ENCODE measurements at places on chromosomes 12 and 14.

GRCh38 chr12:108635201-108635996 is 1.7 kb upstream of the SELPLG start:
- DNase-seq = no peak

DNA sequence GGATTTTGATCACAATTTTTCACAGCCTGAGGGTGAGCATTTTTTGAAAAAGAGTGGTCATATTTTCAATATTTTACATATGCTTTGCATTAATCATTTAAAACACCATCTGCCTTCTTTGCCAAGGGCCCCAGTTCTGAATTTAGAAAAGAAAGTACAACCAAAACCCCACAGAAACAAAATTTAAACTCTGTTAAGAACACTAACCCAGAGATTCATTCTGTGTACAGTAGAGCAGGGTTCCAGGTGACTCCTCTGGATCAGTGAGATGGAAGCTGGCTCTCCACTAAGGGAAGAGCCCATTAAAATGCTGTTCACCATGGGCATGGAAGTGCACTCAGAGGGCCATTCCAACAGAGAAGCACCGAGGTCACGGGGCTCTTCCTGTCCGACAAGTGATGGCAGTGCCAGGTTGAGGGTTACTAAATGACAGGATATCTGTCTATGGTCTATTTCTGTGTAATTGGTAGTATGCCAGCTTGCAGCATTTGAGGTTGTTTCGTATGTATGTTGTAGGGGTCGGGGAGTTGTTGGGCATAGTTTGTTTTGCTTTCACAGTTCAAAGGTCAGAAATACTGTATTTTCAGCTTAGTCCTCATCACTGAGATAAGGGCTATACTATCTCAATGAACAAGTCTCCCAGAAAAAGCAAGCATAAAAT is 95.9 kb downstream of the SLC35F4 start:
- no peak for DNase-seq

DNA sequence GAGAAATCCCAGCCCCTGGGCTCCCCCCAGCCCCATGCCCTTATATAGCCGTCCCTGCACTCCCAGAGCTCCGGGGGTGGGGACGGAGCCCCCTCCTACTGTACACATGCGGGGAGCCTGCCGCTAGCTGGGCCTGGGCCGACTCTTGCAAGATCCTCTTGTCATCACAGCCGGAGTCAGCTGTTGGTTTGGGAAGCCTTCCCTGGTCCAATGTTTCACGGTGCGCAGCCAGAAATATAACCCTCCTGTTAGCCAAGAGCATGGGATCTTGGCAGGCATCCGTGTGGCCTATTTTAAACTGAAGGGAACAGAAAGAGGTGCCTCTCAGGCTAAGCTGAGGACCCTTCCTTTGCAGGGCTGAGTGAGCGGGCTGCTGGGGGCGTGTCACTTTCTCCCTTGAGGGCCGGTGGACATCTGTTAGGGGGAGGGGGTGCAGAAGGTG is 175.3 kb downstream of the TSPAN9 start:
- peak; percentile 91 for DNase-seq

DNA sequence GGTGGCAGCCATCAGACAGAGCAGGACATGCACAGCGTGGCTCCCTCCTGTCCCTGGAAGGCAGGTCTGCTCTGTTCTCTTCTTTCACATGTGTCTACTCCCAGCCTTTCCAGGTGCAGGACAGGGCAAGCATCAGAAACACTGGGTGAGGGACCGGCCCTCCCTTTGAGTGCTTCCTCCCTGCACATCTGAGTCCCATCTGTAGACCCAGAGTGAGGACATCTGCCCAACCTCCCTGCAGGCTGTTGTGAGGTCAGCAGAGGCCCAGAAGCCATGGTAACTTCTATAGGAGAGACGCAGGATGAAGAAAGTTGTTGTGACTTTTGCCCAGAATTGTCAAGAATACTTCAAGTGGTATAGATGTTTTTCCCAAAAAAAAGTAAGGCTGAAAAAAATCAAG is 282.7 kb downstream of the CACNA1C start:
- no peak for DNase-seq

GRCh38 chr12:121802485-121802842 is 1.3 kb upstream of the SETD1B start:
- DNase-seq = no peak

DNA sequence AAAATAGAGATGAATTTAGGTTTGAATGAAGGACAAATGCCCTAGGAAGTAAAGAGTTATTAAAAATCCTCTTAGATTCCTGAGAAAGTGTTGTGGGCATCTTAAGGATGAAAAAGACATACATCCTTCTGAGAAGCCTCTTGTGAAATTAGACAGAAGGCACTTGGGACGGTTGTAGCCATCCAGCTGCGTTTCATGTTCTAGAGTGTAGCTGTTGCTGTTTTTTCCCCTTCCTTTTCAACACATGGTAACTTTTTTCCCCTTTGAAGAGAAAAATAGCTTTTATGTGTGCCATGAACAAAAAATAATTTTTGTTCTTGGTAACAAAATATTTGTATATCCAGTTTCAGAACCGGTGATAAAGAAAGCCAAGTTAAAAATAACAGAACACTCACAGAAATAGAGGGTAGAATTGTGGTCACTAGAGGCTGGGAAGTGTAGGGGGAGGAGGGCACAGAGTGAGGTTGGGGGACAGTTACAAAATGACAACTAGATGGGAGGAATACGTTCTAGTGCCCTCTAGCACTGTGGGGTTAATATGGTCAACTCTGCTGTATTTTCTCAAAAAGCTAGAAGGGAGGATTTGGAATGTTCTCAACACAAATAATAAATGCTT is 58.4 kb downstream of the PTHLH start:
- DNase-seq = no peak

DNA sequence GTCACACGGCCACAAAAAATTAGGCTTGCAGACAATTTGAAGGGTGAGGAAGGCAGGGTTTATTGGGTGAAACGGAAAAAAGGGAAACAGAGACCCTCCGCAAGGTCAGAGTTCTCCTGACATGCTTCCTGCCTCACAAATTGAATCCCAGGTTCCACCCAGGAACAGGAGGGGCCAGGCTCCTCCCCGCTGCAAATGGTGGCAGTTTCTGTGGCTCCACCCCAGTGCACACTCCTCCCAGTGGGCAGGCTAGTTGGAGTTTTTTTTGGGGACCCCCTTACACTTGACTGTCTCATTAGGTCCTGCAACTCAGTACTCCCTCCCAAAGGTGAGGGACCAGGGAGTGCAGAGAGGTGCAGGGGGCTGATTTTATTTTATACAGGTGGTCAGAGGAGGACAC is 39.4 kb upstream of the PPP1CC start:
- no peak for DNase-seq

DNA sequence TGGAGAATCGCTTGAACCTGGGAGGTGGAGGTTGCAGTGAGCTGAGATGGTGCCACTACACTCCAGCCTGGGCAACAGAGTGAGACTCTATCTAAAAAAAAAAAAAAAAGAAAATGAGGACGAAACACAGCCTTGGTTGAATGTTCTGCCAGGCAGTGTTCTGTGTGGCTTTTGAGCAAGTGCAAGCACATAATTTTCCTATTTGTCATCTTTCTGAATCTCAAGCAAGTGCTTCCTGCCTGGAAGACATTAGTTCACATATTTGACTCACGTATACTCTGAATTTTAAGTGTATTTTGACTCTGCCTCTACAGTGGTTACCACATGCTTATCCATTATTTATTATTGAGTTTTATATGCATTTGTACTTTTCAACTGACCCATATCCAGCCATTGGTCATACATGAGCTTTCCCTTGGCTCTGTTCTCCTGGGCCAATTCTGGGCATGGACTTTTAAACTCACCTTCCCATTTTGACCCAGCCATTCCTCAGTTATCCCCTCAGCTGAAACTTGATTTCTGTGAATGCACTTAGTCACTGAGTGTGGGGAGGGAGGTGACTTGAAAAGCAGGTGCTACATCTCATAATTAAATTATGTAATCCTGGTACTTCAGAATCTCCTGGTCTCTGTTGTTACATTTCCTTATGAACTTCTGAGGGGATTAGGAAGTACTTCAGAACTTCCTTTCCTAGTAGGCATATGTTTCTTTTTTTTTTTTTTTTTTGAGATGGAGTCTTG is 8.1 kb downstream of the OR10G2 start:
- no peak for DNase-seq

GRCh38 chr12:51011955-51012354 is 14.2 kb downstream of the SLC11A2 start:
- DNase-seq = no peak

DNA sequence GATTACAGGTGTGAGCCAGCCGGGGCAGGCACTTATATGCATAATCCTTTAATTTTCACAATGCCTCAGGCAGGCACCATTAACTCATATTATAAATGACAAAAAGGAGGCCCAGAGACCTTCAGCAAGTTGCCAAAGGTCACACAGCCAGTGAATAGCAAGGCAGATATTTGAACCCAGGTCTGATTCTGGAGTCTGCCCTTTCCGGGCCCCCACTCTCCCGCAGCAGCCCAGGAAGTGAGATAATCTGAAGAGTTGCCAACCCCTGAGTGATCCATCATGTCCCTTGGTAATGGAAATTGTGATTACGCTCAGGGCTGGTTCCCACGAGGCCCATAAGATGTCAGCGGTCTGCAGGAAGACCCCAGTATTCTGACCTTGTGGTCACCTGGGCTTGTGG is 95.3 kb upstream of the MED13L start:
- no peak for DNase-seq

DNA sequence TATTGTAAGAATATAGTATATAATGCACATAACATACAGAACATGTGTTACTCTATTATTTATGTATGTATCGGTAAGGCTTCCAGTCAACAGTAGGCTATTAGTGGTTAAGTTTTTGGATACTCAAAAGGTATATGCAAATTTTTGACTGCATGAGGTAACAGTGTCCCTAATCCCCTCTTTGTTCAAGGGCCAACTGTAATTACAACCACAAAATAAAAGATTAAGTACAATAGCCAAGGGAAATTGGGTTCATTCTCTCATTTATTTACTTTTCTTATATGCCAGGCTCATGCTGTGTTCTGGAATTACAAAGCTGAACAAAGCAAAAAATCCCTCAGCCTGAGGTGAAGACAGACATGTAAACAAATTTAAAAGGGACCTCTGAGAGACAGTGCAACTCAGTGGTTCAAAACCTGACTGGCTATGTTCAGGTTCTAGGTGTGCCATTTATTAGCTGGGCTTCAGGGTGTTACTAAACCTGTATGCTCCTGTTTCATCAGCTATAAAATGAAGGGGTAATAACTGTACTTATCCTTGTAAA is 43.4 kb upstream of the TSPAN8 start:
- DNase-seq = no peak

DNA sequence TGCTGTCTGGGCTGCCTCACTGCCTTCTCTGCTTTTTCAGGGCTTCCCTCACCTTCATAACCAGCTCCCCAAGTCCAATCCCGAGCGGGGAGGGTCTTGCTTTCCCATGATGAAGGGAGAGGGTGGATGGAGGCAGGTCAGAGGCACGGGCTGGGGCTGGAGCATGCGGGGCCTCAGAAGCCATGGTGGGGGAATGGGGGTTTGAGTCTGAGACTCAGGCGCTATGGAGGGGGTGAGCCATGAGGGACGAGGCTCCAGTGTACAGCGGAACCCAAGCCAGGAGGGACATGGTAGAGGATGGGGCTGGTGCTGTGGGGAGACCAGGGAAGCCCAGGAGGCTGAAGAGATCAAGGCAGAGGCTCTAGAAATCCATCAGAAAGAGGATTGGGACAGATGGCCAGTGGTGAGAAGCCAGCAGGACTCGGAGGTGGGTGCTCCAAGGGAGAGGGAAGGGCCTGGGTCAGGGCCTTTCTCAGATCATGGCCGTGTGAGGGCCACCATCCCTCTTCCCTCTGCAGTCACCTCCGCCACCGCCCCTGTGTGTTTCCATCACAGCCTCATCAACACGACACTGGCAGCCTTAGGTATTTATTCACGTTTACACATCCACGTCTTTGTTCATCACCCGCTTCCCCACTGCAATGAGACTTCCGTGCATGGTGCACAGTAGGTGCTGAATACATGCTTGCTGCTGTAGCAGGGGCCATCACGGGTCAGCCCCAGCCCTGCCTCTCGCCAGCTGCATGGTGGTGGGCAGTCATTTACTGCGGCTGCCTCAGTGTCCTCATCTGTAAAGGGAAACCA is 144.7 kb downstream of the ADGRD1 start:
- DNase-seq = no peak
